GOT3 (cell line): ENCODE measurements at places on chromosomes 5 and 9.

DNA sequence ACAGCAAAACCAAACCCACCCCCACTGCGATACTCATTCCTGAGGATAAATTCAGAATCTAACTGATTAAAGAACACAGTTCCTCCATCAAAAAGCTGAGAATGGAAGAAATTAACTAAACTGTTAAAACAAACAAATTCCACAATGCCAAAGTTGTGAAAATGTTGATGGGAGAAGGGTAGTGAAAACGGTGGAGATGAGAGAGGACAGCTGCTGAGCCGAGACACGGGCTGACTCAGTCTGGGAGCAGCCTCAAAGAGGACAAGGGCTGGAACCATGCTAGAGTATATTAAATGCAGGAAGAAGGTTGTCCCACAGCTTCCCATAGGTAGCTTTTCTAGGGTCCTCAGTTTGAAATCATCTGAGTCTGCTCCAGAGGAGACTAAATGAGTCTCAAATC, 14.3 kb downstream of the ADAMTS12 start:
- no peak for DNase-seq

GRCh38 chr5:16578474-16578883, 38.3 kb downstream of the RETREG1 start:
- no peak for DNase-seq

DNA sequence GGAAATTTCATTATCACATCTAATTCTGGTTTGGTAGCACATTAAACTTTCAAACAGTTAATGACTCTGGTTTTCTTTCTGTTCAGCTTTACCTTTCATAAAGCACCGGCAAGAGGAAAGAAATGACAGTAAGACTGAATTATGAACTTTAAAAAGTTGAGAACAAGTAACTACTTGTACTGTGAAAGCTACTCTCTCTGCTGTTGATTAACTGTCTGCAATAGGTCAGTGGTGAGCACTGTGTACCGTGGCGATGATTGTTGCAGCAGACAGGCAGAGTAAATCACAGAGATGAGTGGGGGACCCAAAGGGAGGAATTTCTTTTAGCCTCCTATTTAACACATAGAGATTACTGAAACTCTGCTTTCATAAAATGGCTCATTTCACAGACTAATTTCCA, 74.0 kb upstream of the MEF2C start:
- no peak for DNase-seq

DNA sequence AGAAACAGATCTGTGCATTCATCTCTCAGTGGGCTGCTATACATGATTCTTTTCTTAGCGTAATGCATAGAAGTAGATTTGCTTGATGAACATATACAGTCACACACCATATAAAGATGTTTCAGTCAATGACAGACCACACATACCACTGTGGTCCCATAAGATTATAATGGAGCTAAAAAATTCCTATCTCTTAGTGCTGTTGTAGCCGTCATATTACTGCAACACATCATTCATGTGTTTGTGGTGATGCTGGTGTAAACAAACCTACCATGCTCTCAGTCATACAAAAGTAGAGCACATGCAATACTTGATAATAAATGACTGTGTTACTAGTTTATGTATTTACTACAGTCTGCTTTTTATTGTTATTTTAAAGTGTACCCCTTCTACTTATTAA, 214.3 kb downstream of the ARHGAP26 start:
- DNase-seq: no peak

DNA sequence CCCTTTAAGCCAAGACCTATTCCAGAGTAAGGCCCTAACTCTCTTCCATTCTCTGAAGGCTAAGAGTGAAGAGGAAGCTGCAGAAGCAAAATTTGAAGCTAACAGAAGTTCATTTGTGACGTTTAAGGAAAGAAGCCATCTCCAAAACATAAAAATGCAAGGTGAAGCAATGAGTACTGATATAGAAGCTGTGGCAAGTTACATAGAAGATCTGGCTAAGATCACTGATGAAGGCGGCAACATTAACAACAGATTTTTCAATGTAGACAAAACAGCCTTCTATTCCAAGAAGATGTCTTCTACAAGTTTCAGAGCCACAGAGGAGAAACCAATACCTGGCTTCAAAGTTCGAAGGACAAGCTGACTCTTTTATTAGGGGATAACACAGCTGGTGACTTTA, 1143.4 kb downstream of the CDH12 start:
- DNase-seq: no peak

- no peak for DNase-seq
These were observed 64.3 kb upstream of the SLC25A51 start for GRCh38 chr9:37968228-37968701.

- DNase-seq: no peak
These were observed 9.8 kb downstream of the CKMT2 start for GRCh38 chr5:81242906-81243436.

- DNase-seq: no peak
These were observed 554.6 kb upstream of the CDH6 start for GRCh38 chr5:30638899-30639298.
